ENCODE measurements at places on chromosomes 7 and 10. TPM values are rescaled to one million over a fixed set of nuclear protein-coding genes. Genes with fewer than 3 reads are reported as not detected.

The RNF32 gene
- total RNA-seq: 0.54 TPM

The TMEM176B gene
- not detected for total RNA-seq

The BICC1 gene
- 123 TPM for total RNA-seq

DNA sequence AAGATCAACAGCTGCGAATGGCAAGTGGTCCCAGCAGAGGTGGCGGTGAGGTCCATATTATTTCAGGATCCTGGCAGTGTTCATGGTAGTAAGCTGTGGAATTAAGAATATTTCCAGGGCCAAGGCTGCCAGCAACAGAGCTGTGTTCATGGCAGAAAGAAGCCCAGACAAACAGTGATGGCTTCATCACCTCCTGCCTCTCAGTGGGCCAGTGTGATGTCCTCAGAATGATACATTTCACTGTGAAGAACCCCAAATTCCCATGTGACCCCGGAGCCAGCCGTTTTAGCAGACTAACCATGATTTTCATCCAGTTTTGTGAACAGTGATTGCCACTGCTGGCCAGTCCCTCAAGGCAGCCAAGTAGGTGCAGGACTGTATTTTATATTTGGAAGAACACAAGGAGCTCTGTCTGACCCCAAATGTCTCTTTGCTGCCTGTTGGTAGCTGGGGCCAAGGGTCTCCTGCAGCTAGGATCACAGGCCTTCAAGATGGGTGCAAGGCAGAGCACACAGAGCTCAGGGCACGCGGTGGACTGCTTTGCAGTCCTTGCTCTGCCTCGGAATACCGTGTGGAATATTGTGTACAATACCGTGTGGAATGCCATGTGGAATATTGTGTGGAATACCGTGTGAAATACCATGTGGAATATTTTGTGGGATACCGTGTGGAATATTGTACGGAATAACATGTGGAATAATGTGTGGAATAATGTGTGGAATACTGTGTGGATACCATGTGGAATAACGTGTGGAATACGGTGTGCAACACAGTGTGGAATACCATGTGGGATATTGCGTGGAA is 132.3 kb upstream of the CHST15 start:
- no peak for DNase-seq

DNA sequence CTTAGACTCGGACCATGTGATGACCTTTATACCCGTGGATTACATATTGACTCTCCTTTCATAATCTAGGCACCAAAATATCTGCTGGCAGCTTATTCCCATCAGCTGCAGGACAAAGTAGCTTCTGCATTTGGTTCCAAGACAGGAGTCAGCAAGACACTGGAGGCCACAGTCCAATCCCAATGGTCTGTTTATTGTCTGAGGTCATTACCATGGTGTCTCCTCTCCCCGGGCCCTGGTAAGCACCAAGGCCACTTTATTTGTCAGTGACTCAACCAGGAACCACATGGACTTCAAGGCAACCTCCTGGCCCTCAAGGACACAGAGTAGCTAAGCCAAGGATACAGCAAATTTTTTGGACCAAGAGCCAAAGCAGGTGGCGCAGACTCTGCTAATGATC is 36.1 kb downstream of the KCNMA1 start:
- DNase-seq: no peak

DNA sequence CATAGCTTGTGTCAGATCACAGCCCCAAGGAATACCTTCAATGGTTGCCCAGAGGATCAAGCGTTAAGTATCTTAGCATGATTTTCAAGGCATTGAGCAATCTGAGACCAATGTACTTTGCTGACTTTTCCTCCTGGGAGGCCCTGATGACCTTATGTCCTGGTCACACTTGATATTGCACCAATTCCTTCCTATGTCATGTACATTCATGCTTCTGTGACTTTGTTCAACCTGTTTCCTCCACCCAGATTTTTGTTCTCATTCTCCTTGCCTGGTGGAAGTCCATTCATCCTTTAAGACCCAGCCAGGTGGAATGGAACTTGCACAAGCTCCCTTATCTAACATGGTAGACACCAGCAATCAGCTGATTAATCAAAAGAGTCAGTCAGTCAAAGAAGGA is 160.8 kb downstream of the PFKFB3 start:
- no peak for DNase-seq

DNA sequence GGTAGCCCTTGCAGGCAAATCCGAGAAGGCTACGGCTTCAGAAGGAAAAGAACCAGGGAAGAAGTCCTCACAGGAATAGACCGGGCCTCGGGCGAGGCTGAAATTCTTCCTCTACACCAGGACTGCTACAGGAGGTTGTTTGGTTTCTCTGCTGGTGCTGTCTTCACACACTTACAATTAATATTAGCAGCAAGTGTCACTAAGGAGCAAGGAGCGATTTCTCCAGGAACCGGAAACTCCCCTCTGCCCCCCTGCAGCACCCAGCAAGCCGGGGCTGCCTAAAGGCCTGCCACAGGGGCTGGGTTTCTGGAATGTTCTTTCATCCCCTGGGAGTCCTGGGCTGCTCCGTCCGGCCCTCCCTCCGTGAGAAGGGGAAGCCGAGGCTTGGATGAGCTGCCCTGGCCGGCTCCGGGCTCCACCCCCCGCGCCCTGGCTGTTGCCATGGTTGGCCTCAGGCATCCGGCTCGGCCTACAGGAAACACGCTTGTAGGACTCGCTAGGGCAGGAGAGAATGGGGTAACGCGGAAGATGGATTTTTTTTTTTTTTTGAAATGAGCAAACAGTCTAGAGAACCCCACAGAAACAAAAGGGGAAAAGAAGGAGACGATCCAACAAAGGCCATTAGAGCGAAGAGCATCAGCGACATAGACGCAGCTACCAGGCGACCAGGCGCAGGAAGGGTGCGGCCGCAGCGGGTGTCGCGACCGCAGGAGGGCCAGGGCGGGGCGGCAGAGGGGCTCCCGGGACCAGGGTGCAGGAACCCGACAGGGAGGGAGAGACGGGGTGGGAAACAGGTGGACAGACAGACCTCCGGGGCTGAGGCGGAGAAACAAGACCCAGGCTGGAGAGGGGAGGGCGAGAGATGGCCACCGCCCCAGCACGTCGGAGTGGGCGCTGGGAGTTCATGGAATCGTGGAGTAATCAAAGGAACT is 33.0 kb downstream of the EN2 start:
- peak; percentile 22 for DNase-seq

- no peak for DNase-seq
Measured at GRCh38 chr10:78285226-78285625, 251.6 kb downstream of the RPS24 start.

DNA sequence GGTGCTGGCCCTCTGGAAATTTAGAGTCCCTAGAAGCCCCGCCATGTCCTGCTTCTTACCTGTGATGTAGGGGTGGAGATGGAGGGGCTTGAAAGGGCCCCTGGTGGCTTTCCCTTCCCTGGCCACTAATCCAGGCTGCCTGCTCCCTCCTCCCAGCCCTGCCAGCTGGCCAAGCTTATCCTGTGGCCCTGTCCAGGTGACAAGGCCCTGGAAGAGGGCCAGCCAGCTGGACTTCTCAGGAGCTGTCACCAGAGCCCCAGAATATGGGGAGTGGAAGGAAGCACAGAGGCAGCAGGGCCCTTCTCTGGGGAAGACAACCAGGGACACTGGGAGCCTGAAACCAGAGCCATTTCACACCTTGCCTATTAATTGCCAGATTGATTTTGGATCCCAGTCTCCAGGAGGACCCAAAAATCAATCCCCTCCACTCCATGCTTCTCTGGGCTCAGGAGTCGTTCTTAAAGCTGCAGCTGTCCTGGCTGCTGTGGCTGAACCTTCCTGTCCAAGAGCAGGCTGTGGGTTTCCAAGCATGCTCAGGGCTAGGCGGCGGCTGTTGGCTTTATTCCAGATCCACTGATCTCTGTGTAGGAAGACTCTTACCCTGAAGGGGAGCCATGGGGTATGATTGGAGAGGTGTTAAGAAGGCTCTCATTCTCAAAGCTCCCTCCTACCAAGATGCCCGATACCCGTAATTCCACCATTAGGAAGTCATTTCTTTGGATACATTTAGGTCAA is 52.6 kb upstream of the PCBD1 start:
- peak; percentile 34 for DNase-seq

- DNase-seq: no peak
Measured at GRCh38 chr10:34473174-34474008, 341.7 kb downstream of the PARD3 start.

DNA sequence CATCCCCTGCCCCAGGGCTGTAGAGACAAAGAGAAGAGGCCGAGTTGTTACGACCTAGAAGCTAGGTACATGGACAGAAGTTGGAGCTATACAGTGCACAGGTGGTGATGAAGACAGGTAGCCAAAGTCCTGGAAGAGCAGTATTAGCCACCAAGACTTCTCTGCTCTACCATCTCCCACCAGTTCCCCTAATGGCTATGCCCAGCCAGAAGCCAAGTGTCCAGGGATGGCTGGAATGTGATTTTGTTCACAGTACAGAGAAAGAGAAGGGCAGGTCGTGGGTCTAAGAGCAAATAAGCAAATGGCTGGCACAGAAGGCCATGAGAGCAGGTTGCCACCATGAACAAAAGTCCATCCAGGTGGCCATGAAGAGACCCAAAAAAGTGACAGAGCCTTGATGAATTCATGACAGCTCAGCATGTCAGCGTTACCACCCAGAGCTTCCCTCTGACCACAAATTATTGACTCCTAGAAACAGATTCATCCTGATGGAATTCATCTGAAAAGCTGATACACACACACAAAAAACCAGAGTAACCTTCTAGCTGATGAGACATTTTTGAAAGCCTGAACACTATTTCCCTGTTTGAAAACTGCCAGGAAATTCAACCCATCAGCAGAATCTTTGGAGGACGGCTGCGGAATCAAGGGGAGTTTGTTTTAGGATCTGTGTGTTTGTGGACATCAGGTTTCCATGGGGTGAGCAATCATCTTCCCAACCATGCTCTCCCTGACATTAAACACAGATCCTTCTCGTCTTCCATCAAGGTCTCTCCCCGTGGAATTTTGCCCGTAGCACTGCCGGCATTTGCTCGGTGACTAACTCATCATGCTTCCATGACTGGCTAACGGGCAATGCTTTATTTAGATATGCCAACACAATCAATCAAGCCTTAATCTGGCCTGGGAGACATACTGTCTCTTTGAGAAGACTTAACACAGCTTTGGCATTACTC is 906.7 kb upstream of the AUTS2 start:
- DNase-seq: peak; percentile 80

GRCh38 chr10:91596825-91597196 is 36.1 kb downstream of the PPP1R3C start:
- peak; percentile 92 for DNase-seq

DNA sequence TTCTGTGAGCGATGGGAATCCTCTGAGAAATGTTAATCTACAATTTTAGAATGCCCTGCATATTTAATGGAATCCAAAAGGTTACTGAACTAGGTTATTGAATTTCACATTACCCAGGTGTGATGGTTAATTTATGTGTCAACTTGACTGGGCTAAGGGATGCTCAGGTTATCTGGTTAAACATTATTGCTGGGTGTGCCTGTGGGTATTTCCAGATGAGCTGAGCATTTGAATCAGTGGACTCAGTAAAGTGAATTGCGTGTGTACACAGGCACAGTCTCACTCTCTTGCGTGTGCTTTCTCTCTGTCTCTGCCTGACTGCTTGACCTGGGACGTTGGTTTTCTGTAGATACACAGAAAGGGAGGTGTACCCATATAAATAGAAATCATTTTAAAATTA is 21.7 kb downstream of the RNF32 start:
- no peak for DNase-seq

- no peak for DNase-seq
Measured at GRCh38 chr7:1677206-1678080, 7.4 kb downstream of the ELFN1 start.

All from fibroblast of the aortic adventitia (primary cell).